ENCODE measurements at places on chromosomes 2 and 18.

DNA sequence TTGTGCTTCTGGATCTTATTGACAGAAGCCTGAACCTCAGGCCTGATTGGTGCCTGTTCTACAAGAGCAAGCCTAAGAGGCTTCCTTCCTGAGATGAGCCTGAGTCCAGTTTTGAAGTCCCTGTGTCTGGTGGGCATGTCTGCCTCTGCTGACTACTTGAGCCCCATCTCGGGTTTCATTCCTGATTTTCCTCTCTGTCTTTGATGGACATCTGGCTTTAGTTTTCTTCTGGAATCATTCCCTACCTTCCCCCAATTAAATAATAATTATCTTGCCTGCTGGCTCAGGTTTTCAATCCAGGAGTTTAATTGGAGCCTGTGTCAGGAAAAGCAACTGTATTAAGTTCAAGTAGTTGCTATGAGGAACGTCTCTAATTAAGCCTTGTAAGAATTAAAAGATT, 135.5 kb upstream of the MC4R start:
- no peak for DNase-seq

GRCh38 chr2:73593680-73594079, 48.5 kb downstream of the NAT8 start:
- DNase-seq, result no peak

GRCh38 chr18:33159151-33159550, 281.4 kb downstream of the CCDC178 start:
- no peak for DNase-seq

DNA sequence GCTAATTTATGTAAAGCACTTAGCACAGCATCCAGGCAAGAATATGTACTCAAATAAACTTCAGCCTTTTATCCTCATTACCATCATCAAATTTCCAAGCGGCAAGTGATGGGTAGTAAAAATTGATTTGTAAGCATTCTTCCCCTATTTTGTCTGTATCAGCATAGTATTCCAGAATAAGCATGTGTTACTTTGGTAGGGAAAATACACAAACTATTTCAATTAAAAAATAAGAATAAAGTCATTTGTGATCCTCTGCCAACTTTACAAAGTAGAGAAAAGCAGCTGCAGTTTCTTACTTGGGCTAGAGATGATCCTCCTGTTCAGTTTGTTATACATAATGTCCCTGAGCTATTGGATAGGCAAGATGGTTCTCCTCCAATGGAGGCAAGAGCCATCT, 493.2 kb downstream of the ZEB2 start:
- DNase-seq, result no peak

DNA sequence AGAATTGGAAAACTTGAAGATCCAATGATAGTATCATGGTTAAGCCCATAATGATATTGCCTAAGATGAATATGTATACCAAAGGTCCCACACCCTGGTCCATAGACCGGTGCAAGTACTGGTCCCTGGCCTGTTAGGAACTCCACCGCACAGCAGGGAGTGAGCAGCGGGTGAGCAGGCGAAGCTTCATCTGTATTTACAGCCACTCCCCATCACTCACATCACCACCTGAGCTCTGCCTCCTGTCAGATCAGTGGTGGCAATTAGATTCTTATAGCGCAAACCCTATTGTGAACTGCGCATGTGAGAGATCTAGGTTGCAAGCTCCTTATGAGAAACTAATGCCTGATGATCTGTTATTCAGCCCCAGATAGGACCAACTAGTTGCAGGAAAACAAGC, 402.4 kb downstream of the EPHA4 start:
- DNase-seq, result no peak

GRCh38 chr2:112938904-112939303, 27.9 kb downstream of the IL37 start:
- DNase-seq, result peak; percentile 8

GRCh38 chr18:78984941-78985784, 5.5 kb downstream of the SALL3 start:
- DNase-seq, result peak; percentile 29

DNA sequence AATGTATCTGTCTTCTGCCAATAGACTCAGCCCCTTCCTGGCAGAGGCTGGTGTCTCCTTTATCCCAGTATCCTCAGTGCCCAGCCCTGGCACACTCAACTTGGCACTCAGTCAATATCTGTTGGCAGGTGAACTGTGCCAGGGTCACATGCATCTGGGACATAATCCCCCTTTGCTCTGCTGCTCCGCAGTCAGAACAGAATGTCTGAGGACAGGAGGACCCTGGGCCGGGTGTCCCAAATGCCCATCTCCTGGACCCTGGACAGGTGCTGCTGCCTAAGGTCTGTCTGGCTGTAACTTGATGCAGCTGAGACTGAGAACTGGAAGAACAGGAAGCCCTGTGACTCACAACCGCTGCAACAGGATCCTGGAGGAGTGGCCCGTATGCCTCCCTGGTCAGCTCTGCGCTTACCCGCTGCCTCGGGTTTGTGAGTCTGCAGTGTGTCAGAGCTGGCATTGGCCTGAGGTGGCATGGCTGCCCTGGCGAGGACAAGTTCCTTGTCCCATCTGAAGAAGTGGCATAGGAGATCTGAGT, 11.4 kb downstream of the HK2 start:
- DNase-seq, result peak; percentile 87

- no peak for DNase-seq
Observed at GRCh38 chr2:170365686-170366085, 187.7 kb downstream of the MYO3B start.

DNA sequence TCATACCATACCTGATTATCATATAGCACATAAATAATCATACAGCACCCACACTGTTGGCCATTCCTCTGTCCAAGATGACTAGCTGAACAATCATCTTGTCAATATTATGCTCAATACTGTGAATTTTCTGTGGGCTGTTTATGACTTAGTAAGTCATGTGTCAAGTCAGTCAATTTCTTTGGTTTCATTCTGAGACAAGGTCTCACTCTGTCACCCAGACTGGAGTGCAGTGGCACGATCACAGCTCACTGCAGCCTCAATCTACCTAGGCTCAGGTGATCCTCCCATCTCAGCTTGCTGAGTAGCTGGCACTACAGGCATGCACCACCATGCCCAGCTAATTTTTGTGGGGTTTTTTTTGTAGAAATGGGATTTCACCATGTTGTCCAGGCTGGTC, 5.7 kb downstream of the MCM6 start:
- DNase-seq, result no peak

DNA sequence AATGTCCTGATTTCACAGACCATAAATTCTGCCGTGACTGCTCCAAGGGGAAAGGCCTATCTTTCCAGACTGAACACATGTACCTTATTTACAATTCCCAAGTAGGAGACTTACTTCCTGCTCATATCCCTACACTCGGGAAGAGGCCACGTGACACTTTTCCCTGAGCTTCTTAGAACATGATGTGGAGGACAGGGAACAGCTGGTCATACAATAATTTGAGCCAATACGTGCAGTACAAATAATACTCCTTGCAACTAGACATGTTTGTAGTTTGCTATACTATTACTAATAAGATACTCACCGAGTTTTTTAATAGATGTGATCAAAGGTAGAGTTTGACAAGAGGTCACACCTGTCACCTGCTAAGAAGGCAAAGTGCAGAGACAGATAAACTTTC, 256.4 kb downstream of the SP3 start:
- DNase-seq, result peak; percentile 11

GRCh38 chr2:205496370-205496769, 185.9 kb upstream of the NRP2 start:
- DNase-seq, result no peak

GRCh38 chr2:18932853-18933252, 343.5 kb upstream of the NT5C1B start:
- peak; percentile 23 for DNase-seq

GRCh38 chr2:37394263-37394662, 49.8 kb downstream of the QPCT start:
- no peak for DNase-seq

DNA sequence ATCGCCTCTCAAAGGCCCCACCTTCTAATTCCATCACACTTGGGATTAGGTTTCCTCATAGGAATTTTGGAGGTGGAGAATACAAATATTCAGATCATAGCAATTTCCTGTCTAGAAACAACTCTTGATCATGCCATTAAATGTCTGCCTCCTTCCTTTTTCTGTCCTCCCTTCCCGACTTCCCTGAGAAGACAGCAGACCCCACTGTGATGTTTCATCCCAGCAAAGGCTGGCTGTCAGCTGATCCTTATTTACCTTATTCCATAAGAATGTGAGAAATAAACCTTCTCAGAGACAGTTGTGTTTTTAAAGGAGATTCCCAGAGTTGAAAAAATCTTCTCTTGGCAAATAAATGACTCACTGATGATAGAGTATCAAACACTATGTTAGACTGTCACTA, 133.9 kb downstream of the TDRD15 start:
- no peak for DNase-seq

GRCh38 chr2:151649966-151650365, 84.3 kb downstream of the NEB start:
- no peak for DNase-seq

DNA sequence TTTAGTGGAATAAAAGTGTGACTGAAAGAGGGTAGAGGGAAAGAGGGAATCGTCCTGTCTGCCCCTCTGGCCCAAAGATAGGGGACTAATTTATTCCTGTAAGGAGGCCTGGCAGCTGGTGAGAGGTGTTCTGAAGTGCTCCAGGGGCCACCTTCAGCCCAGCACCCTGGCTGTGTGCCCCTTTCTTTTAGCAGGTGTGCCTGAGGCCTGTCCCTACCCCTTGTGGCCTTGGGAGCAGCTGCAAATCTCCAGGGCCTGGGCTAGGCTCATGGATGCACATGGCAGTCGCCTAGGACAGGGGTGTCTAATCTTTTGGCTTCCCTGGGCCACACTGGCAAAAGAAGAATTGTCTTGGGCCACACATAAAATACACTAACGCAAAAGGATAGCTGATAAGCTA, 37.3 kb downstream of the FHOD3 start:
- DNase-seq, result no peak
